ENCODE measurements at places on chromosomes 13 and 19. TPM values are rescaled to one million over a fixed set of nuclear protein-coding genes. Genes with fewer than 3 reads are reported as not detected.

DNA sequence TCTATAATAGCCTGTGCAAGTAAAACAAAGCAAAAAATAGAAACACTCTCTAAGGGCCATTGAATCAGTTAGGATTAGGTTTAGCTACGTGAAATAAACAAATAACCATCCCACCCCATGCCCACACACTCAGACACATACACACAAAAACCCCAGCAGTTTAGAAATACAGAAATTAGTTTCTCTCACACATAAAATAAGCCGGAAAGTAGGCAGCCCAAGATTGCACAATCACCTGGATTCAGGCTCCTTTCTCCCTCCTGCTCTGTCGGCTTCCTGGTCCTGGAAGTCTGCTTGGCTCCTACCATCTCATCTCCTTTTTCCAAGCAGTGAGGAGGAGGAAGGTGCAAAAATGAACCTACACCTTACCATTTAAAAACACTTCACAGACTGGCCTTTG is 22.6 kb upstream of the USP12 start:
- DNase-seq = no peak

DNA sequence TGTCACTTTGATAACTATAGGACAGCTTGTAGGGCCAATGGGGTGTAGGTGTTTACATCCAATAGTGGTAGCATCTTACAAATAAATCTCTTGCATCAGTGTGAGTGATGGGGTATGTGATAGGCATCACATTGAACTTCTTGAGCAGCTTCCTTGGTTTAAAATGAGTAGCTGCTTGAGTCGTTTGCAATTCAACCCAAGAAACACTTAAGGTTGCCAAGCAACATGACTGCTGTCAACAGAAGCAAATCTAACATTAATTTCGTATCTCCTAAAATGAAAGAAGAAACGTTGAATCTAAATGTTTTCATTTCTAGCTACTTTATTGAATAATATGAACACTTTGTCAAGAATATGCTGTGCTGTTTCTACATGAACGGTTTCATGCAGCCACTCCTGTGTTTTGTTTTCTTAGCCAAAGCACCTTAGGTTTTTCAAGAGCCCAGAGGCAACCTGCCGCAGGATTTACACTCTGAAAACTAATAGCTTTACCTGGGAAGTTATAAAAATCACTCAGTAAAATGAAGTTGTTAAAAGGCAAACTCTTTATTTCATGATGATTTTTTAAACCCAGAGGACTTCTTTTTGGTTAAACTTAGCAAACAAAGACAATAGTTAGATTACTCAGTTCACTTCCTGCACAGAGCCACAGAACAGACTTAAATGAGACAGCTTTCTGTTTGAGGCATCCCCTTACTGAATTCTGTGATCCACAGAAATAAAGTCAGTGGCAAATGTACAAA is 305.2 kb downstream of the MTUS2 start:
- no peak for DNase-seq

DNA sequence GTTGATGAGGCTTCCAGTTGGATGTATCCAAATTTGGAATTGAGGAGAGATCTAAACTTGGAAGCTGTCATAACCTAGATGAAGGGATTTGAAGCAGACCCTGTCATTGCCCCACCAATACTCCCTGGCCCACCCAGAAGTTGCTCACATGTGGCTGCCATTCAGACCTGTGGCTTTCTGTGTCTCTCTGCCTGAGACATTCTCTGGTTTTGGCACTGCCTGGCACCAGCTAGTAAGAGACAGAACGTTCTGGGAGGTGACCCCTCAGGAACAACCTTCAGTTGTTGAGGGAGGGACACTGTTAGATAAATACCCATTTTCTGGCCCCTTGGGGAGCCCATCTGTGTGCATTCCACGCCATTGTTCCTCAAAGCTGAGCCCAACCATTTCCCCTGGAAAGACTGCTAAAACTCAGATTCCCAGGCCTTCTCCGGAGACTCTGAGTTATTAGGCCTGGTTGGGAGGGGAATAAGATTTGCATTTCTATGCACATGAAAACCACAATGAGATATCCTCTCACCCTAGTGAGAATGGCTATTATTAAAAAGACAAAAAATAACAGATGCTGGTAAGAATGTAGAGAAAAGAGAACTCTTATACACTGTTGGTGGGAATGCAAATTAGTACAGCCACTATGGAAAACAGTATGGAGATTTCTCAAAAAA is 290.4 kb downstream of the TSHZ3 start:
- no peak for DNase-seq

- no peak for DNase-seq
Measured at GRCh38 chr13:35767256-35767976, 290.9 kb upstream of the MAB21L1 start.

The FGF22 gene
- not detected for total RNA-seq

All from activated CD8-positive, alpha-beta memory T cell treated with anti-CD3 and anti-CD28 coated beads, Interleukin-2, amount 10 ng/mL, durations not matched to agents 7 days and 5 days (primary cell).